ENCODE measurements at places on chromosomes 5 and 9. TPM values are rescaled to one million over a fixed set of nuclear protein-coding genes. Genes with fewer than 3 reads are reported as not detected.

VCAN gene
- 563 TPM for total RNA-seq

SLC22A4 gene
- not detected for total RNA-seq

RHOBTB3 gene
- 0.89 TPM for total RNA-seq

IQGAP2 gene
- 88.0 TPM for total RNA-seq

KIF12 gene
- total RNA-seq = not detected

SPATA31D4 gene
- total RNA-seq = not detected

LIX1 gene
- total RNA-seq = not detected

ARID3C gene
- total RNA-seq = not detected

- no peak overlapping the region for H3K4me3 ChIP-seq
- no peak overlapping the region for H3K27ac ChIP-seq
- H3K4me1 ChIP-seq = no peaks in the 10 kb centered on the region
- no peaks in the 10 kb centered on the region for H3K27me3 ChIP-seq
- no peak for DNase-seq
- H3K36me3 ChIP-seq = no peaks in the 10 kb centered on the region
Observed at GRCh38 chr5:94432499-94432898, 185.9 kb downstream of the KIAA0825 start.

- H3K27me3 ChIP-seq = no peaks in the 10 kb centered on the region
- H3K4me3 ChIP-seq = no peak overlapping the region
- no peaks in the 10 kb centered on the region for H3K36me3 ChIP-seq
- no peak for DNase-seq
- H3K27ac ChIP-seq = no peak overlapping the region
- H3K4me1 ChIP-seq = no peaks in the 10 kb centered on the region
Observed at GRCh38 chr9:92680166-92681119, 10.5 kb upstream of the IPPK start.

DNA sequence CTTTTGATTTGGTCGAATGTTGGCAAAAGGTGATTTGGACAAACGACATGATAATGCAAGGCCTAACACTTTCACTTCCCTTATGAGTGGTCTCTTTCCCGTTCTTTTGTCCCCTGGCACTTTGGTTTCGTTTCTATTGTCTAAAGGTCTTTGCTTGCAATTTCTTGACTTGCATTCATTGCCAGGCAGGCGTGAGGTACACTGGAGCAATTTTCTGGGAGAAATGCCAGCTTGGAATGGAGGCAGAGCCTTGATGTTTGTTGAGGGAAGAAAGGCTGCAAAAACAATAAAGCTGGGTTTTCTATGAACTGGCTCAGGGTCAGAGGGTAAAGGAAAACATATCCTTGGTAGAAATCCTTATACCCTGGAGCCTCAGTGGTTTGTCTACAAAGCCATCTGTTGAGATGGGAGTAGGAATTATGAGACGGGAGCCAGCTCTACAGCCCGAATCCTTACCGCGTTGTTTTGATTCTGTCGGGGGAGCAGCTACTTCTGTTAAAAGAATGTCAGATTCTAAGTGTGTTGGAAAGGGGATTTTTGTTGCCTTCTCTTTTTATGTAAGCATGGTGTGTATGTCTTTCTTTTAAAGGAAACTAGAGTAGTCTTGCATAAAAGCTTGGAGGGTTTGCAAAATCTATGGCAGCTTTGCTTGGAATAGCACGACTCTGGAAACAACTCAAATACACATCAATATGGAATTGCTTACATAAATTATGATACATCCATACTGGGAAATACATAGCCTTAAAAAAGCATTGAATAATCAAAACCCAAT is 158.9 kb downstream of the RMI1 start:
- H3K4me1 ChIP-seq = no peaks in the 10 kb centered on the region
- H3K4me3 ChIP-seq = no peak overlapping the region
- no peak overlapping the region for H3K27ac ChIP-seq
- H3K27me3 ChIP-seq = peaks cover 4% of the 10 kb centered on the region
- no peaks in the 10 kb centered on the region for H3K36me3 ChIP-seq
- DNase-seq = no peak

- no peaks in the 10 kb centered on the region for H3K27me3 ChIP-seq
- no peaks in the 10 kb centered on the region for H3K4me1 ChIP-seq
Observed at GRCh38 chr9:89770531-89771174, 165.8 kb downstream of the GADD45G start.

DNA sequence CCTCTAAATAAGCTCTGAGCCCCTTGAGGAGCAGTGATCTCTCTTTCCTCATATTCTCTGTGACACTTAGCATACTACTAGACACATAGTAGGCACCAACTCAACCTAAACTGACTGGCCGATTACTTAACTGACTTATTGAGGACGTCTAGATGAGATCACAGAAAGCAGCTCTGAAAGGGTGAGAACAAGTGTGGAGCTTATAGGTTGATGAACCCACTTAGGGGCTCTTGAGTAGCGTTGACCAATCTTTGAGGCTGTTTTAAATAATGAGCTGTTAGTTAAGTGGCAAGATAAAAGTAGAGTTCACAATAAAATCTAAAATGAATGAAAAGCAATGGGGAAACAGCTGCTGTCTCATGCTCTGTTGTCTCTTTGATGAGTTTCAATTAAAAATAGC is 124.7 kb upstream of the TNPO1 start:
- H3K4me3 ChIP-seq = no peak overlapping the region
- no peaks in the 10 kb centered on the region for H3K4me1 ChIP-seq
- no peaks in the 10 kb centered on the region for H3K27me3 ChIP-seq
- H3K27ac ChIP-seq = no peak overlapping the region
- H3K36me3 ChIP-seq = no peaks in the 10 kb centered on the region

- no peaks in the 10 kb centered on the region for H3K4me1 ChIP-seq
- DNase-seq = no peak
- no peak overlapping the region for H3K4me3 ChIP-seq
- no peak overlapping the region for H3K27ac ChIP-seq
Observed at GRCh38 chr5:139799359-139799758, 3.8 kb downstream of the PSD2 start.

- no peak overlapping the region for H3K27ac ChIP-seq
- H3K4me3 ChIP-seq = no peak overlapping the region
- H3K4me1 ChIP-seq = no peaks in the 10 kb centered on the region
- no peaks in the 10 kb centered on the region for H3K36me3 ChIP-seq
Observed at GRCh38 chr9:4519604-4520003, 29.3 kb downstream of the SLC1A1 start.

DNA sequence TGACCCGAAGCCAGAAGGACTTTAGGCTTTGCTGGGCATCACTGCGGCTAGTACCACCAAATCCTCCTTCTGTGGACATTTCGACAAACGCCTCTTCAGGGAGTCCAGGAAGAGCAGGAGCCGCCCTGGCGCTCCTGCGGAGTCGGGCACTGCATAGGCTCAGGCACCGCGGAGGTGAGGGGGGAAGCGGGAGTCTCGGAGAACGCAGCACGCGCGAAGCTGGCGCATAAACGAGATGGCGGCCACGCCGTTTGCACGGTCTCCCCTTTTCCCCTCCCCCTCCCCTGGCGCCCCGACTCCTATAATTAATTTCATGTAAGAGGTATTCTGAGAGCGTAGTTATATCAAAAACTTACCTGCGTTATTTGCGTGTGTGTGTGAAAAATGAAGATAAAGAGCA is 137.8 kb upstream of the GAS1 start:
- H3K27ac ChIP-seq = no peak overlapping the region
- H3K4me3 ChIP-seq = no peak overlapping the region
- no peaks in the 10 kb centered on the region for H3K36me3 ChIP-seq
- no peaks in the 10 kb centered on the region for H3K4me1 ChIP-seq
- H3K27me3 ChIP-seq = no peaks in the 10 kb centered on the region

- H3K27me3 ChIP-seq = no peaks in the 10 kb centered on the region
- H3K27ac ChIP-seq = no peak overlapping the region
- no peaks in the 10 kb centered on the region for H3K36me3 ChIP-seq
- H3K4me3 ChIP-seq = no peak overlapping the region
- no peak for DNase-seq
Observed at GRCh38 chr5:89255845-89256463, 373.0 kb upstream of the MEF2C start.

- no peak overlapping the region for H3K4me3 ChIP-seq
- H3K36me3 ChIP-seq = no peaks in the 10 kb centered on the region
- H3K27ac ChIP-seq = no peak overlapping the region
- no peaks in the 10 kb centered on the region for H3K27me3 ChIP-seq
- no peak for DNase-seq
Observed at GRCh38 chr9:103397868-103398600, 402.9 kb downstream of the CYLC2 start.

DNA sequence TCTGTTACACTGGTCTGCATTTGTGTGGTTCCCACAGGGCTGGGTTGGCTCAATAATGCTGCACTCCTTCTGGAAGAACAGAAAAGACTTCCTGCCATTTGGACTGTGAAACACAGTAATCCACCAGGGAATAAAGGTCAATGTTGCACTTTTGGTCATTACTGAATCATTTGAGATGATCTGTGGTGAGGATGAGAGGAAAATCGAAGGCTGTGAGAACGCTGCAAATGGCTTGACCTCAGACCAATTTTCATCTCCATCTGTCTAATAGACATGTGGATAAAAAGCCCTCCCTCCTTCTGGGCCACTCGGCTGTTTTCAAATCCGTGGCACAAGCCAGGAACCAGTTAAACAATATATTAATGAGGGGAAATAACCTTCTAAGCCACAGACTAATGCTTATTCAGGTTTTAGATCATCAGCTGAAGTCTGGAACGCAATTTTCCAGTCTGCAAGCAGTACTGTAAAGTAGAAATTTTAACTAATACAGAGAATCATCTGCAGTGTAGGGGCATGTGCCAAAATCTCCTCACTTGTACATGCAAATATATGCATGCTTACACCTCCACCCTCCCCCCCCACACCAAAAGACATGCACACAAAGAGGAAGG is 20.2 kb downstream of the TLE1 start:
- H3K36me3 ChIP-seq = no peaks in the 10 kb centered on the region
- H3K27me3 ChIP-seq = no peaks in the 10 kb centered on the region

DNA sequence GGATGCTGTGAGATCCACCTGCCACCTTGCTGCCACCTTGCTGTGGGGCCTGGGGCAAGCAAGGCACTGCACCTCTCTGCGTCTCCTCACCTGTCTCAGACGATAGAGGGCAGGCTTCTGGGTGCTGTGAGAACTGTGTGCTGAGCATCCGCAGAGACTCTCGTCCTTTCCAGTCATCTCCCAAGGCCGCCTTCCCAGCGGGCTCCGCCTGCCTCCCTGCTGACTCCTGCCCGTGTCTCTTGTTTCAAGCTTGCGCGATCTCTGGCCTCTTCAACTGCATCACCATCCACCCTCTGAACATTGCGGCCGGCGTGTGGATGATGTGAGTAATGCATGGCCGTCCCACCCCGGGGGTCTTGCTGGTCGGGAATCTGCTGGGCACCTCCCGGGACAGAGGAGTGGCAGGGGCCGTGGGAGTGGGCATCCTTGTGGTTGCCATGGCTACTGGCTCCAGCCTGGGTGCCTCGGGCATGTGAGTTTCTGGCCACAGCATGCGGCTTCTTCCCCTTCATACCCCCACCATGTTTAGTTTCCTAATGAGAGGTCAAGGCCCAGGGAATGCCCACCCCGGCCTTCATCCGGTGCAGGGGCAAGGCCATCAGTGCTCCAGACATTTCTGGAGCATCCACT is 3.6 kb downstream of the CACFD1 start:
- peaks cover 6% of the 10 kb centered on the region for H3K4me1 ChIP-seq
- H3K27ac ChIP-seq = no peak overlapping the region
- H3K27me3 ChIP-seq = no peaks in the 10 kb centered on the region
- no peaks in the 10 kb centered on the region for H3K36me3 ChIP-seq
- no peak for DNase-seq

DNA sequence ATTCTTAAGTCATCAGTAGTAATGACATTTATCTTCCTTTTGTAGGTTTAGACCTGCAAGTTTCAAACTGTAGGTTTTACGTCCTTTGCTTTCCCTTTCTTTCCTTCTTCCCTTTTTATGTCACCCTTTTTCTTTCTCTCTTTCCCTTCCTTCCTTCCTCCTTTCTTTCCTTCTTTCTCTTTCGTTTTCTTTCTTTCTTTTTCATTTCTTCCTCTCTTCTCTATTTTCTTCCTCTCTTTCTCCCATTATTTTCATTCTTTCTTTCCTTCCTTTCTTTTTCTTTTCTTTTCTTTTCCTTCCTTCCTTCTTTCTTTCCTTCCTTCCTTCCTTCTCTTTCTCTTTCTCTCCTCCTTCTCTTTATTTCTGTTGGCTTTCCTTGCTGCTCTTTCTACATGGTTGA is 59.9 kb downstream of the WDR36 start:
- H3K36me3 ChIP-seq = no peaks in the 10 kb centered on the region
- H3K4me1 ChIP-seq = no peaks in the 10 kb centered on the region
- no peaks in the 10 kb centered on the region for H3K27me3 ChIP-seq
- no peak for DNase-seq

GRCh38 chr5:77255617-77256016 is 45.1 kb downstream of the PDE8B start:
- H3K36me3 ChIP-seq = no peaks in the 10 kb centered on the region

DNA sequence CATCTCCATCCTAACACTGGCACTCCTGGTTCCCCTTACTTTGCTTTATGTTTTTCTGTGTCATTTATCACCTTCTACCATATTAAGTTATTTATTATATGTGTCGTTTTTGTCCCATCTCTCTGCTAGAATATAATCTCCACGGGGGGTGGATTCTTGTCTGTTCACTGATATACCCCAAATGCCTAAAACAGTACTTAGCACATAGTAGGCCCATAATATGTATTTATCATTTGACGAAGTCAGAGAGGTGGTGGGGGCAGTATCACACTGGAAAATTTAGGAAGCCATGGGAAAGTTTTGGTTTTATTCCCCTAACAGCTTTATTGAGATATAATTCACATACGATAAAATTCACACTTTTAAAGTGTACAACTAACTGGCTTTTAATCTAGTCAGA is 14.4 kb downstream of the ZCCHC9 start:
- H3K27me3 ChIP-seq = no peaks in the 10 kb centered on the region
- no peak overlapping the region for H3K4me3 ChIP-seq
- H3K36me3 ChIP-seq = peaks cover 4% of the 10 kb centered on the region
- no peak overlapping the region for H3K27ac ChIP-seq

DNA sequence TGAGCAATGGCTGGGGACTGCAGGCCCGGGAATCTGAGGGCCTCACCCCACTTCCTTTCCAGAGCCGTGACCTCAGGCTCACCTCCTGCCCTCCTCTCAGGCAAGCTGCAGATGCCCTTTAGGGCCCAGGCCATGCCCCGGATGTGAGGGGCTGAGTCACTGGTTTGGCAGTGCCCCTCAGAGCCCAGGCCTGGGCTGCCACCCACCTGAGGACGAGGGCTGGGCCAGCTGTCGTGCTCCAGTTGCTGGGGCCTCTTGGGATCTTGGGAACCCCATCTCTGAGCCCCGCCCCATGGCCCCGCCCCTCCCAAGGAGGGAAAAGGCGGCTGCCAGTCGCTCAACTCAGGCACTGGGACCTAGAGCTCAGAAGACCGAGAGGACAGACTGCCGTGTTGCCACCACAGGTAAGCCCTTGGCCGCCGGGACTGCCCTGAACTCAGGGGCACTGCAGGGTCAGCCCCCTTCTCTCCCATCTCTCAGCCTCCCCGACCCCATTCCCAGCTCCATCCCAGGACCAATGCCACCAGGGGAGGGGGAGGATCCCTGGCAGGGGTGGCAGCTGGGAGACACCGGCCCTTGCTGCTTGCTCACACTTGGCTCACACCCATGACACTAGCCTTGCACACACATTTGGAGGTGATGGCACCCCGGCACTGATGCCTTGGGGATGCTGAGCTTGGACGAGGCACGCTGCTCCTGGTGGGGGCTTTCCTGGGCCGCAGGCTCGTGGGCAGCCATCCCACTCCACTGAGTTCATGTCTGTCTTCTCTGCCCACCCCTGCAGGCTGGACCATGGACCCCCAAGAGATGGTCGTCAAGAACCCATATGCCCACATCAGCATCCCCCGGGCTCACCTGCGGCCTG is at the start of gene CYSRT1:
TSS of gene CYSRT1 (plus strand) at position 345 of the 865 bp plus-strand sequence. CDS start at position 793, 448 bp downstream.
- peak within 1 kb of the TSS; percentile 91 for H3K27ac ChIP-seq
- no peak for DNase-seq
- peaks cover 11% of the 10 kb centered on the region for H3K4me1 ChIP-seq
- peak within 1 kb of the TSS; percentile 86 for H3K4me3 ChIP-seq
